Body of pancreas (tissue), 4 donors: ENCODE measurements at places on chromosomes 12 and 14. TPM values are rescaled to one million over a fixed set of nuclear protein-coding genes. Genes with fewer than 3 reads are reported as not detected.

GRCh38 chr14:42000450-42000849 is 393.8 kb downstream of the LRFN5 start:
- H3K4me3 ChIP-seq: no peak overlapping the region
- no peak for DNase-seq
- H3K27me3 ChIP-seq: no peaks in the 10 kb centered on the region

DNA sequence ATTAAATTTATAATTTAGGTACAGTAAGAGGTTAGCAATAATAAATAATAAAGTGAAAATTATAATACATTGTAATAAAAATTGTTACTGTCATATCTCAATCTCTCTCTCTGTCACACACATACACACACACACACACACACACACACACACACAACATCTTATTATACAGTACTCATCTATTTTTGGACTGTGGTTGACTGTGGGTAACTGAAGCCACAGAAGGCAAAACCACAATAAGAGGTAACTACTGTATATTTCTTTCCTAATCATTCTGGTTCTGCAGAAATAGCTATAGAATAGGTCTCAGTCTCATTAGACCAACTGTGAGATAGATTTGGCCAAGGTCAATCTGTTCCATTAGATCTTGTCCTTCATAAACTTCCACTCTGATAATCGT is 33.1 kb upstream of the PTPRO start:
- H3K36me3 ChIP-seq: no peaks in the 10 kb centered on the region
- no peak for DNase-seq
- no peak overlapping the region for H3K4me3 ChIP-seq
- no peak overlapping the region for H3K27ac ChIP-seq
- H3K4me1 ChIP-seq: no peaks in the 10 kb centered on the region
- H3K27me3 ChIP-seq: no peaks in the 10 kb centered on the region

The OR4K5 gene
- total RNA-seq: not detected

- H3K4me3 ChIP-seq: no peak overlapping the region
- no peak for DNase-seq
- H3K4me1 ChIP-seq: peaks cover 27% of the 10 kb centered on the region
- H3K27ac ChIP-seq: no peak overlapping the region
These were observed 52.4 kb downstream of the ANAPC7 start for GRCh38 chr12:110351119-110351518.

- peak; percentile 11 for DNase-seq
These were observed 78.7 kb downstream of the NEDD1 start for GRCh38 chr12:96985515-96986362.

- no peaks in the 10 kb centered on the region for H3K4me1 ChIP-seq
- no peaks in the 10 kb centered on the region for H3K36me3 ChIP-seq
- no peak overlapping the region for H3K4me3 ChIP-seq
- no peak overlapping the region for H3K27ac ChIP-seq
- H3K27me3 ChIP-seq: no peaks in the 10 kb centered on the region
- DNase-seq: no peak
These were observed 525.1 kb upstream of the FBXO33 start for GRCh38 chr14:39957290-39957689.

DNA sequence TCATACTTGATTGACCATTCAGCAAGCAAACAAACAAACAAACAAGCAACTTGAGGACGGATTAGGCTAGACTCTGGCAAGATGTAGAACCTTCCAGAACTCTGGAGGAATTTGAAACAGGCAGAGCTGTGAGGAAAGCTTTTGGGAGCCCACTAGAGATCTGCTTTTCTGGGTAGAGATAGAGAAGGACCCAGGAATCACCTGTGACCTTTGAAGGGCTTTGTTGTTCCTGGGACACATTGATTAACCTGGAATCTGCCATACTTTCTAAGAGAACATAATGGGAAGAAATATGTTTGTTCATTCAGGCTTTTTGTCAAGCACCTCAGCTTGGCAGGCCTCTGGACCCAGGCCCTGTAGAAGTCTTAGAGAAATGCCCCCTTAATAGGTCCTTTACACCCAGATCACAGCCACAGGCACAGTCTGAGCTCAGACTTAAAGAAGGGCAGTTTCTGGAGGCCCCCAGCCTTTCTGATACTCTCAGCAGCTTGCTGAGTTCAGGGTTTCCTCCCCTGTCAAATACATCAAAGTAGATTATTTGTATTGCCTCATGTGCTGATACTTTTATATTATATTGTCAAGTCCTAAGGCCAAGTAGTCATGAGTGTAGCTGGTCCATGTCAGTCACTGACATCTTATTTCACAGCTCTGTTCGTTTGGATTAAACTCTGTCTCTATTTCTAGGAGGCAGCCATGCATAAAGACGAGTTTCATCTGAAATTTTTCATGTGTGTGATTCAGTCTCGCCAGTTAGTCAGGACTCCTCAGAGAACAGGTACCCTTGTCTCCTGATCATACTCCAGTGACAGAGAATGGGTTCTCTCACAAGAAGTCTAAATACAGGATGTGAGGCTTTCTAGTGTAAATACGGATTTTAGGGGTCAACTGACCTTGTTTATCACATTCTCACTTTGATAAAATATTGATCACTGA is 1.1 kb upstream of the SENP1 start:
- H3K27ac ChIP-seq: peak overlapping the region; percentile 95
- H3K4me1 ChIP-seq: peaks cover 18% of the 10 kb centered on the region
- no peak for DNase-seq

GRCh38 chr12:111158992-111159391 is 209.9 kb downstream of the PHETA1 start:
- H3K27ac ChIP-seq: no peak overlapping the region
- H3K4me1 ChIP-seq: no peaks in the 10 kb centered on the region
- no peaks in the 10 kb centered on the region for H3K36me3 ChIP-seq
- H3K4me3 ChIP-seq: no peak overlapping the region
- no peaks in the 10 kb centered on the region for H3K27me3 ChIP-seq
- no peak for DNase-seq

- no peak overlapping the region for H3K27ac ChIP-seq
- H3K4me3 ChIP-seq: no peak overlapping the region
These were observed 64.5 kb downstream of the GALNT16 start for GRCh38 chr14:69324341-69324931.

The COCH gene
- total RNA-seq: 9.6 TPM

The MAP3K9 gene
- total RNA-seq: 5.4 TPM

The ERP27 gene
- 79.1 TPM for total RNA-seq

DNA sequence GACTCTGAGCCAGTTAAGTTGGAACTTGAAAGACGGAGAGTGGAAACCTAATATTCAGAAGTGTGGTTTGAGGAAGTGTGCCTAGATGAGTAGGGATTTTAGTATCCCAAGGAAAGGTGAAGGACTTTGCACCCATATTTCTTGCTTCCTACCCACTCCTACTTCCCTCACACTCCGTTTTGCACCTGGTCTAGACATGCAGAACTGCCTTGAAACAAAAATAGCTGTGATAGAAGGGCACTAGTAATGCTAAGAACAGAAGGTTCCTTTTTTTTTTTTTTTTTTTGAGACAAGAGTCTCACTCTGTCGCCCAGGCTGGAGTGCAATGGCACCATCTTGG is 732 bp upstream of the ARF3 start:
- no peak for DNase-seq
- peaks cover 17% of the 10 kb centered on the region for H3K4me1 ChIP-seq
- no peak overlapping the region for H3K4me3 ChIP-seq
- H3K27ac ChIP-seq: no peak overlapping the region
- H3K36me3 ChIP-seq: no peaks in the 10 kb centered on the region

DNA sequence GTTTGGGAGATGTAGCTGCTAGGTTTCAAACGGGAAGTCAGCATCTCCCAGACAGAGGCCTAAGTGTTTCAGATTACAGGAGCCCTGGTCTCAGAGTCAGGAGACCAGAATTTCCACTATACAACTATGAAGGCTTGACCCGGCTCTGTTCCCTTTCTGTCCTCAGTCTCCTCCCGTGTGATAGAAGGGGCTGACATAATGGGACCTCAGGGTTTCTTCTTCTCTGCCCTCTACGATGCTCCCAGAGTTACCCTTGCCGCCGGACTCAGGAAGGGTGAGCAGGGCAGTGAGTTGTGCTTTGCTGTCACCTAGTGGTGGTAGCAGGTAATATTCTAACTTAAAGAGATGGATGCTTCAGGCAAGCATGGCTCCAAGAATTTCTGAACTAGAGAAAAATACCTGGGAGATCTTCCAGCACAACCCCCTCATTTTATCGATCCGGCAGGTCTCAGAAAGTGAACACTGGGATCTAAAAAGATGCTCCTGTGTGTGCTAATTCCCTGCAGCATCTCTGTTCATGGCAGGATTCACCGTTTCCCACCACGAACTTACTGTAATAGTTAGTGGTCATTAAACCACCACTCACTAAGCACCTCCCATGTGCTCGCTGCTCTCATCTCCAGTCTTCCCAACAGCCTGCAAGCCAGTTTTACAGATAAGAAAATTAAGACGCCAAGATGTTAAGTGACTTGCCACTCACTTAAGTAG is 84.4 kb downstream of the VWF start:
- no peaks in the 10 kb centered on the region for H3K4me1 ChIP-seq
- no peak overlapping the region for H3K4me3 ChIP-seq
- DNase-seq: peak; percentile 51
- peaks cover 4% of the 10 kb centered on the region for H3K27me3 ChIP-seq
- H3K36me3 ChIP-seq: no peaks in the 10 kb centered on the region
- no peak overlapping the region for H3K27ac ChIP-seq

GRCh38 chr12:117854339-117855012 is 114.3 kb downstream of the KSR2 start:
- peak; percentile 43 for DNase-seq
- H3K27me3 ChIP-seq: no peaks in the 10 kb centered on the region
- H3K27ac ChIP-seq: no peak overlapping the region
- no peaks in the 10 kb centered on the region for H3K4me1 ChIP-seq
- no peak overlapping the region for H3K4me3 ChIP-seq
